ENCODE measurements at places on chromosomes 6 and 20.

DNA sequence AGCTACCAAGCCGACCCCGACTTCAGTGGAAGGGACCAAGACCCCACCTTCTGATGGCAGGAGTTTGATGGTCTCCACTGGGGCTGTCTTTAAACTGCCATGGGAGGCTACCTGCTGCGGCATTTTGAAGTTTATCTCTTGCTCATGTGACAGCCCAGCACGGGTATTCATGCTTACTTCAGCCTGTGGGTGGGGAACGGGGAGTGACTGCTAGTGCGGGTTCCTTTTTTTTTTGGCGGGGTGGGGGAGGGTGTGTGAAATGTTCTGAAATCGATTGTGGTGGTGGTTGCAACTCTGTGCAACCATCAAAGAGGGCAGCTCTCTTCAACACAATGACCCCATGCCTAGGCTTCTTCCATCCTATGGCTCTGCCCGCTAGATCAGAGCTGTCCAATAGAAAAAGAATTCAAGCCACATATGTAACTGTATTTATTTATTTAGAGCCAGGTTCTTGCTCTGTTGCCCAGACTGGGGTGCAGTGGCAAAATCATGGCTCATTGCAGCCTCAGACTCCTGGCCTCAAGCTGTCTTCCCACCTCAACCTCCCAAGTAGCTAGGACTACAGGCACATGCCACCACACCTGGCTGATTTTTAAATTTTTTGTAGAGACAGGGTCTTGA, 53.7 kb downstream of the PPP1R16B start:
- DNase-seq, result peak; percentile 54

GRCh38 chr6:166277018-166277417, 31.2 kb downstream of the PRR18 start:
- no peak for DNase-seq

- peak; percentile 15 for DNase-seq
These were observed 143.7 kb downstream of the RALGAPA2 start for GRCh38 chr20:20568604-20569205.

- no peak for DNase-seq
These were observed 179.3 kb upstream of the DTNBP1 start for GRCh38 chr6:15841937-15842726.

DNA sequence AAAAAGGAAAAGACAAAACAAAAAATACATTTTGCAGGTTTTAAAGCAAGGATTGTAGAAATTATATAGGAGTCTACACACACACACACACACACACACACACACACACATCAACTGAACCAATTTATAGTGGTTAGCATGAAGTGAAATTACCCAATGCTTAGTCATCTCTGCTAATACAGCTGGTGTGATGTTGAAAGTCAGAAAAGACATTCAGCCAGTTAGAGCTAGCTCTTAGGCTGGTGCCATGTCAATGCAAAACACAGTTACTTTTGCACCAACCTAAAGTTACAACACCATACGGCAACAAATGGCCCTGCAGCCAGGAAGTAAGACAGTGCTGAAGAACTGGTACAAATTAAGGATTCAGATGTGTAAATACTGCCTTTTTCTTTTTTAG, 15.2 kb downstream of the FAM210B start:
- DNase-seq, result no peak

DNA sequence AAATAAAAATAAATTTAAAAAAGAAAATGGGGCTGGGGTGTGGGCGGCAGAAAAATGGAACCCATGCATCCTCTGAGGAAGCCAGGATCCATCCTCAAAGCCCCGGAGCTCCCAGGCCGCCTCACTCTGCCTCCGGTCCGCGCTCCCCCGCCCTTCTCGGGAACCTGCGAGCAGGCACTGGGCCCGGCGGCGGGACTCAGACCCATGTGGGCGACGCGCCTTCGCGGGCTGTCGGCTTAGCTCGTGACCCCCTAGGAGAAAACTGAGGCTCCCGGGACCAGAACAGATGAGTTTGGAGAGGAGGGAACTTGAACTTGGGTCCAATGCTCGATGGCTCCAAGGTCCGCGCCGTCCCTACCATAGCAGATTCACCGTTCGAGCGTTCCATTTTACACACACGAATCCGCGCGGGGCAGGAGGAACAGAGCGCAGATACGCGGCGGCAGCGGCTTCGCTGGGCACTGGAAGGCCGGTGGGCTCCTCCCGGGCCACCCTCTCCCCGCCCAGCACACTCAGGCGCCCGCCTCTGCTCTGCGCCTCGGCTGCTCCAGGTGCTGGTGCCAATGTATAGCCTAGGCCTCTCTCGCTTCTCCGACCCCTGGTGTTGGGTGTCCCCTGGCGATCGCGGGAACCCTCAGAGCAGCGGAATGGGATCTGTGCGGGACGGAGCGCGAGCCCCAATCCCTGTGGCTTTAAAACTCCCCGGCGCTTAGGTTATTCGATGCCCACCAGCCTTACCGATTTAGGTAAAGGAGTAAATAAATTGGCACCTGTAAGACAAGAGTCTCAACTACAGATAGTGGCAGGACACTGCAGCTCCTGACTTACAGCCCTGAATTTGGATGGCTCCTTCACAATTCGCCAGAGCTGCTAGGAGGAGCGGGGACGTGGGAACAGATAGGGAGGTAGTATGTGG, 39.2 kb downstream of the DPPA5 start:
- no peak for DNase-seq

DNA sequence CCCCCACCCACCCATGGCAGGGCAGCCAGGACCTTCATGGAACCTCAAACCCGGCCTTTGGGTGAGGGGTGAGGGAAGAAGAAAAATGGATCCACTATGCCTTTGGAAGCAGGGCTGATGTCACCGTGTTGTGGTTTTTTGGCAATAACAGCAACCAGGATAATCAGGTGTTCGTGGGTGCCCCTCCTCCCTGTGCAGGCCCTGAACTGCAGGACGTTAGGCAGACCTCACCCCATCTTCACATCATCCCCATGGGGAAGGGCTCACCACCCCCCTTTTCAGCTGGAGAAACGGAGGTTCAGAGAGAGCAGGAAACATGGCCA, 3.6 kb downstream of the GABRR2 start:
- no peak for DNase-seq

DNA sequence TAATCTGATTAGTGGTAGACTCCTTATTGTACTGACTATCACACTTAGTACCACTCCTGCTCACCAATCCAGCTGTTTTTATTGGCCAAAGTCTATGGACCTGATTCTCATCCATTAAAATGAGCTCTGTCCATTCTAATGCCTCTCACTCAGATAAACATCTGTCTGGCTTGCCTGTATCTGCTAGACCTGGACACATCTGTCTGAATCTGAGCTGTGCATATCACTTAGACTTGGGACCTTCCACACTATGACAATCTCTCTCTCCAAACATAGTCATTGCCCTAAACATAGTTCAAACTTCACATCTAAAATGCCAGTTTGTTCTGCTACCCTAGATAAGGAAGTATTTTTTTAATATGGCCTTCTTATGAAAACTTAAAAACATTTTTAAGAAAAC, 92.6 kb downstream of the CENPW start:
- no peak for DNase-seq

All from GM18507 (cell line).